ENCODE measurements at places on chromosomes 5 and 9. TPM values are rescaled to one million over a fixed set of nuclear protein-coding genes. Genes with fewer than 3 reads are reported as not detected.

- H3K27ac ChIP-seq: no peak overlapping the region
- no peaks in the 10 kb centered on the region for H3K27me3 ChIP-seq
- no peaks in the 10 kb centered on the region for H3K4me1 ChIP-seq
Measured at GRCh38 chr5:65760504-65761275, 38.7 kb downstream of the NLN start.

- peak within 1 kb of the TSS; percentile 100 for H3K27ac ChIP-seq
- H3K4me3 ChIP-seq: peak within 1 kb of the TSS; percentile 95
- no peaks in the 10 kb centered on the region for H3K27me3 ChIP-seq
- no peaks in the 10 kb centered on the region for H3K36me3 ChIP-seq
- peaks cover 82% of the 10 kb centered on the region for H3K4me1 ChIP-seq
- DNase-seq: peak; percentile 71
Measured at GRCh38 chr9:13279284-13280141, at the start of gene MPDZ. MPDZ (minus strand) TSS chr9:13279692; CDS start chr9:13250315, 29,377 bp downstream.

- peaks cover 27% of the 10 kb centered on the region for H3K4me1 ChIP-seq
- peak overlapping the region; percentile 96 for H3K27ac ChIP-seq
- no peaks in the 10 kb centered on the region for H3K27me3 ChIP-seq
- H3K4me3 ChIP-seq: peak overlapping the region; percentile 93
Measured at GRCh38 chr9:35756275-35757225, 2.5 kb upstream of the MSMP start.

DNA sequence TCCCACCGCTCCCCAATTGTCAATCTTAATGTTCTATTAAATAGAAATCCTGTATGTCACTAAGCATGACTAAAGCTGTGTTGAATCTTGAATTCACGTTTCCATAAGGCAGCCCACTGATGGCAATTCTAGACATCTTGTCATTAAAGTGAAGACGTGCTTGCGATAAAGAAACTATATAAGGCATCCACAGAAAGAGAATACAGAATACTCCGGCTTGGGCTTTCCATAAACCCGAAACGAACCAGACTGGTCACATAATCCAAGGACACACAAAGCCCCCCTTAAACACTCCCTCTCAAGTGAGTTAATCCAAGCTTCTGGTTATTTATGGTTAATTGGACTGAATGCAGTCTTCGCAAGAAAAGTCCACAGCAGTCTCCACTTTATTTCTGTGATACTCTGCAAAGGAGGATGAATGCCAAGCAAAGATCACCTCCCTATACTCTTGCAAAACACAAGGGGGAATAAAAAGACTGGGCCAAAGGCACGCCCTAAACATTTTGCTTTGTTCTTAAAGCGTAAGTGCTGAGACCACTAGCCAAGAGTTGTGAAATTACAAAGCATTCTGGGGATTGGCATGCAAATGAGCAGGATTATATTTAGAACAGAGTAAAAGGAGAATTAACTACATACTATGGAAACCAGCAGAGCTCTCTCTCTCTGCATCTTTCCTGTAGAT, 54.7 kb downstream of the DPYSL3 start:
- H3K27me3 ChIP-seq: no peaks in the 10 kb centered on the region
- H3K4me3 ChIP-seq: peak overlapping the region; percentile 91

- H3K27me3 ChIP-seq: peaks cover 2% of the 10 kb centered on the region
- no peak overlapping the region for H3K27ac ChIP-seq
- H3K36me3 ChIP-seq: no peaks in the 10 kb centered on the region
- DNase-seq: no peak
Measured at GRCh38 chr9:114973216-114973615, 42.8 kb upstream of the TNFSF8 start.

- peaks cover 46% of the 10 kb centered on the region for H3K36me3 ChIP-seq
- no peak for DNase-seq
- H3K4me3 ChIP-seq: no peak overlapping the region
- H3K27ac ChIP-seq: no peak overlapping the region
- no peaks in the 10 kb centered on the region for H3K27me3 ChIP-seq
- peaks cover 11% of the 10 kb centered on the region for H3K4me1 ChIP-seq
Measured at GRCh38 chr5:96794757-96795156, 13.0 kb downstream of the ERAP1 start.

PCDHB9 gene
- 14.5 TPM for total RNA-seq

IFNA21 gene
- not detected for total RNA-seq

F12 gene
- total RNA-seq: 2.1 TPM

DNA sequence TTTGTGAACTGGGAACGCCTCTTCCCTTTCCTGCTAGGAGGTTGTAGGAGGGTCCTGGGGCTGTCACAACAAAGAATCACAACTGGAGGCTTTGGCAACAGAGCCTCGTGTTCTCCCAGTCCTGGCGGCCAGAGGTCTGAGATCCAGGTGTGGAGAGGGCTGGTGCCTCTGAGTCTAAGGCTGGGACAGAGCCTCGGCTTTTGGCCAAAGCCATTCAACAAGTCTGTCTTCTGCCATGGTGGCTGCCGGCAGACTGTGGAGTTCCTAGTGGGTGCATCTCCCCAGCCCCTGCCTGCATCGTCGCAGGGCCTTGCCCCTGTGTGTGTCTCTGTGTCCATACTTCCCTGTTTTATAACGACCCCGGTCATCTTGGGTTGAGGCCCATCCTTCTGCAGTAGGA, 9.5 kb upstream of the IRX4 start:
- H3K27me3 ChIP-seq: peaks cover 94% of the 10 kb centered on the region
- H3K27ac ChIP-seq: no peak overlapping the region
- H3K36me3 ChIP-seq: no peaks in the 10 kb centered on the region
- peaks cover 3% of the 10 kb centered on the region for H3K4me1 ChIP-seq

GRCh38 chr5:89034588-89034987, 151.6 kb upstream of the MEF2C start:
- no peak overlapping the region for H3K27ac ChIP-seq
- H3K27me3 ChIP-seq: no peaks in the 10 kb centered on the region
- DNase-seq: no peak
- no peaks in the 10 kb centered on the region for H3K36me3 ChIP-seq
- no peak overlapping the region for H3K4me3 ChIP-seq

MED7 gene
- 11.1 TPM for total RNA-seq

FGF10 gene
- total RNA-seq: not detected

- peaks cover 15% of the 10 kb centered on the region for H3K4me1 ChIP-seq
- no peaks in the 10 kb centered on the region for H3K36me3 ChIP-seq
- H3K27me3 ChIP-seq: no peaks in the 10 kb centered on the region
- H3K4me3 ChIP-seq: no peak overlapping the region
Measured at GRCh38 chr9:80552931-80553330, 981.2 kb downstream of the TLE4 start.
